ENCODE measurements at places on chromosomes 2 and 18.

DNA sequence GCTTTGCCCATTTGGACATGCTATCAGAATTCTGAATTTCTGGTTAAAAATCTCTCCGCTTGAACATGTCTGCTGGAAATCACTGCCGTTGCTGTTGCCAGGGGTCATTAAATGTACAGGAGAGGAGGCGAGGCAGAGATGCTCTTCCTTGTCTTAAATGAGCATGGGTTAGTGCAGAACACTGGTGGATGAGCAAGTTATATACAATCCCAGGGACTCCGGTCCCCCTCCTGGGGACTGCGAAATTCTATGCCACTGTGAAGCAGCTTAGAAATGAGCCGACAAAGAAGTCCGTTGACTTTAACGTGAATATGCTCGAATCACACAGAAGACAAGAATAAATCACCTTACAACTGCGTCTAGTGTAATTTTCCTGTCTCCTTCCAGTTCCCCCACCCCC is 95.1 kb upstream of the KLHL14 start:
- H3K27ac ChIP-seq = no peak overlapping the region
- H3K4me3 ChIP-seq = no peak overlapping the region
- DNase-seq = no peak
- no peaks in the 10 kb centered on the region for H3K36me3 ChIP-seq
- H3K4me1 ChIP-seq = no peaks in the 10 kb centered on the region

DNA sequence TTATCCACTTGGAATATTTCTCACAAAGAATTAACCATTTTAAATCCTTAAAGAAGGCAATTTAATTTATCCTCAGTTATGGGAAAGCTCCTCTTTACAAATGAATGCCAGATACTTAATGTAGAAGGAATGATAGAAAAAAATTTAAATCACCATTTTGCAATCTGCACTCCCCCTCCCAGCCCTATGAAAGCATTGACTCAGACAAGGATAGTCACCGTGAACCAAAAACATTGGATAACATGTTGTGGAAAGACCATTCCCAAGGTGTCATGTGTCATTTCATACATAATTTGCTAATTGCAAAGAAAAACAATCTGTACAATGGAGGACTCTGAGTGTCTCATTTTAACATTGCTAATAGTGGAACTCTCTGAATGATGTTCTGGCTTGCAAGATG is 421.0 kb downstream of the TXNL1 start:
- DNase-seq = no peak
- no peak overlapping the region for H3K4me3 ChIP-seq
- no peaks in the 10 kb centered on the region for H3K4me1 ChIP-seq
- no peak overlapping the region for H3K27ac ChIP-seq
- H3K27me3 ChIP-seq = no peaks in the 10 kb centered on the region

DNA sequence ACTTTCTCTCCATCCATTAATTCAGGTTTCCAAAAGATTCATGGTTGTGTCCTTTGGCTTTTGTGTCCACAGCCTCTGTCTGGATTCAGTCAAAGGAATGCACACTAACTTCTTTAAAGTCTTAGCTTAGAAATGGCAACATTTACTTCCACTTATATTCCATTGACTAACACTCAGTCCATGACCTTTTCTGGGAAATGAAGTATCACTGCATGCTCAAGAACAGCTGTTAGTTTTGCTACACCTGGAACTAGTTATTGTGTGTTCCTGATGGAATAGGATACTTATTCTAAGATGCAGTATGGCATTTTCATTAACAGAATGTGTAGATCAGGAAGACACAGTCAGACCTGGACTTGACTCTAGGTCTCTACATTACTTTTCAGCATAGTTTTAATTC is 88.8 kb downstream of the KYNU start:
- H3K4me3 ChIP-seq = no peak overlapping the region
- DNase-seq = no peak
- H3K4me1 ChIP-seq = no peaks in the 10 kb centered on the region
- no peaks in the 10 kb centered on the region for H3K36me3 ChIP-seq
- H3K27ac ChIP-seq = no peak overlapping the region

DNA sequence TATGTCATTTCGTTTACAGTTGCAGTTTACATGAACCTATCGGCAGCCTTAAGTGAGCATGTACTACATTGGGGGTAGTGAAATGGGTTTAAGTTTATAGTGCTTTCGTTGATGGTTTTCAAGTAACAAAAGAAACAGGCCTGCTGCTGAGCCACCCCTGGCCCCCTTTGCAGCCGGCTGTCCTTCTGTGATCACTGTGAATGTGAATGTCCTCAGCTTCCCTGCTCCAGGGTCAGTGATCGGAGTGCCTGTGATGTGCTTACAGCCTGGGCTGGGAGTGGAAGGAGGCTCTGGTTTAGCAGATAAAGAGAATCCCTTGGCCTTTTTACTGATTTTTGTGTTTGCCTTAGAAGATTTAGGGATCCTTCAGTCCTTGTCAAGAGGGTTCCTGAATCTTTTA is 154.2 kb downstream of the FAM210A start:
- H3K27ac ChIP-seq = no peak overlapping the region
- DNase-seq = no peak
- H3K27me3 ChIP-seq = no peaks in the 10 kb centered on the region

GRCh38 chr2:153519257-153519875 is 40.8 kb upstream of the RPRM start:
- peaks cover 5% of the 10 kb centered on the region for H3K27me3 ChIP-seq
- DNase-seq = peak; percentile 36
- no peak overlapping the region for H3K27ac ChIP-seq
- no peak overlapping the region for H3K4me3 ChIP-seq
- no peaks in the 10 kb centered on the region for H3K36me3 ChIP-seq

GRCh38 chr18:31255953-31256352 is 62.0 kb upstream of the DSG1 start:
- no peaks in the 10 kb centered on the region for H3K36me3 ChIP-seq
- H3K27me3 ChIP-seq = no peaks in the 10 kb centered on the region
- no peak overlapping the region for H3K27ac ChIP-seq
- no peaks in the 10 kb centered on the region for H3K4me1 ChIP-seq

DNA sequence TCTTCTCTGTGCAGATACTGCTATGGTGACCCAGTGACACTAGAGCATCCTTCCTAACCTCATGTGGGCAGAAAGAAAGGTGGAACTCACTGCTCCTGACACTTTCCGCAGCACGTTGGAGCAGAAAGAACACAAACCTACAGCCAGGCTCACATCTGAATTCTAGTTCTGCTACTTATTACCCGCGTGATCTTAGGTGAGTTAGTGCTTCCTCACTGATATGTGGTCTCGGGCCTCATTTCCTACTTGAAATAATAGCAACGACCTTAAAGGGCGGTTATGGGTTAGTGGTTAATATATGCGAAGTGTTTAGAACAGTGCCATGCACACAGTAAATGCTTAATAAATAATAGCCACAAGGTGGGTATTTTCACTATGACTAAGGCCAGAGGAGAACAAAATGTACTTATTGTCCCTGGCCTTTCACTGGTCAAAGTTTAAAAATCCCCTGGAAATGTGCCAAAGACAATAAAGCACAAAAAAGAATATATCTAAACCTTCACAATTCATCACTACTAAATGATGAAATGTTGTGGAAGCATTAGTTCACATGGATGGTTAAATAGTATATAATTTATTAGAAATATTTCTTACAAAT is 66.6 kb downstream of the MYOM1 start:
- no peak for DNase-seq
- no peak overlapping the region for H3K4me3 ChIP-seq
- peak overlapping the region; percentile 2 for H3K27ac ChIP-seq
- H3K36me3 ChIP-seq = no peaks in the 10 kb centered on the region
- H3K27me3 ChIP-seq = no peaks in the 10 kb centered on the region

- no peaks in the 10 kb centered on the region for H3K36me3 ChIP-seq
- no peak overlapping the region for H3K27ac ChIP-seq
- H3K27me3 ChIP-seq = no peaks in the 10 kb centered on the region
- no peak overlapping the region for H3K4me3 ChIP-seq
These were observed 64.6 kb downstream of the BMP10 start for GRCh38 chr2:68806511-68807109.

DNA sequence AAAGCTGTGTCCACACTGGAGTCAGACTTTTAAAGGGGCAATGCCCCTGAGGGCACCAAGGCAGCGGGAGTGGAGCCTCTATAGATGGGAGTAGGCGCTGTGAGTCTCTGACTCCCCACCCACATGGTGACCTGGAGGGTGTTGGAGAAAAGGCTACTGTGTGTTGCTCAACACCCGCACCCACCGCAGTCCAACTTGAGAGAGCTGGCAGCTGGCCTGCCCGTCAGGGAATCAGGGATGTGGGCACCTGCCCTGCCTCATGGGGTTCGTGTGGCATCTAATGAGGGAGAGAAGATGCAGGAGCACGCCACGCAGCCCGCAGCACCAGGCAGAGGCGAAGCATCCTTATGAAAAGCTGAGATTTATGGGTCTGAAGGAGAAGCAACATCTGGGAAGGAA is 84.2 kb downstream of the KLHL29 start:
- no peak for DNase-seq
- no peak overlapping the region for H3K27ac ChIP-seq
- H3K27me3 ChIP-seq = no peaks in the 10 kb centered on the region

DNA sequence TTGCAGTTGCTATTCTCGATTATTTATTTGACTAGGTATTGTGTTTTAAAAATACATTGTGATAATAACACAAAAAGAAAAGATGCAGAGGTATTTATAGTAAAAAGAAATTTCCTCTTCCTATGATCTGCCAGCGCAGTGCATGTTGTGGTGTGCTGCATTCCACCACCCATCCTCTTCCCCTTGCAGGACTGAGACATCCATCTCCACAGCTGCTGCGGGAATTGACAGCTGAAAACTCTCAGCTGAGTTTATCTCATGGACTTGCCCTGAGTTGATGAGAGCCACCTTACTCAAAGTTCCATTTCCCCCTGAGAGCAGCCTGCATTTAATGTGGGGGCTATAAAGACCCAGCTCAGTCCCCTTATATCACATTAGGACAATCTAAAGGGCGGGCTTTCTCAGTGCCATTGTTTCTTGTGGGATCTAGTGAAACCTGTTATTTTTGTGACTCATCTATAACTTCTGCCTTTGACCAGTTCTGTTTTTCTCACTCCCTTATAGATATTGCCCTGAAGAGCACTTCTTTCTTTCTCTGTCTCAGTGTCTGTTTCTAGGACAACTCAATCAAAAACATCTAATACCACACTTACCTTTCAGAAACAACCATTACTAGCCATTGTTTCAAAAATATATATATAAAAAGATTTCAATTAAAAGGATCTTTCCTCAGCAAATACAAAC is 698.5 kb downstream of the NR4A2 start:
- no peak for DNase-seq
- no peaks in the 10 kb centered on the region for H3K36me3 ChIP-seq
- no peak overlapping the region for H3K4me3 ChIP-seq
- no peak overlapping the region for H3K27ac ChIP-seq
- H3K4me1 ChIP-seq = no peaks in the 10 kb centered on the region

- no peak overlapping the region for H3K4me3 ChIP-seq
- H3K36me3 ChIP-seq = no peaks in the 10 kb centered on the region
- no peaks in the 10 kb centered on the region for H3K27me3 ChIP-seq
- DNase-seq = peak; percentile 53
These were observed 1898.8 kb upstream of the PIK3C3 start for GRCh38 chr18:40056079-40056692.

GRCh38 chr2:236496340-236496739 is 73.3 kb upstream of the ACKR3 start:
- H3K4me3 ChIP-seq = no peak overlapping the region
- H3K4me1 ChIP-seq = no peaks in the 10 kb centered on the region
- H3K36me3 ChIP-seq = no peaks in the 10 kb centered on the region

- H3K36me3 ChIP-seq = no peaks in the 10 kb centered on the region
- H3K4me1 ChIP-seq = peaks cover 4% of the 10 kb centered on the region
- no peak overlapping the region for H3K27ac ChIP-seq
- no peak for DNase-seq
- H3K4me3 ChIP-seq = no peak overlapping the region
These were observed 278.3 kb downstream of the TNS1 start for GRCh38 chr2:217724471-217724870.

DNA sequence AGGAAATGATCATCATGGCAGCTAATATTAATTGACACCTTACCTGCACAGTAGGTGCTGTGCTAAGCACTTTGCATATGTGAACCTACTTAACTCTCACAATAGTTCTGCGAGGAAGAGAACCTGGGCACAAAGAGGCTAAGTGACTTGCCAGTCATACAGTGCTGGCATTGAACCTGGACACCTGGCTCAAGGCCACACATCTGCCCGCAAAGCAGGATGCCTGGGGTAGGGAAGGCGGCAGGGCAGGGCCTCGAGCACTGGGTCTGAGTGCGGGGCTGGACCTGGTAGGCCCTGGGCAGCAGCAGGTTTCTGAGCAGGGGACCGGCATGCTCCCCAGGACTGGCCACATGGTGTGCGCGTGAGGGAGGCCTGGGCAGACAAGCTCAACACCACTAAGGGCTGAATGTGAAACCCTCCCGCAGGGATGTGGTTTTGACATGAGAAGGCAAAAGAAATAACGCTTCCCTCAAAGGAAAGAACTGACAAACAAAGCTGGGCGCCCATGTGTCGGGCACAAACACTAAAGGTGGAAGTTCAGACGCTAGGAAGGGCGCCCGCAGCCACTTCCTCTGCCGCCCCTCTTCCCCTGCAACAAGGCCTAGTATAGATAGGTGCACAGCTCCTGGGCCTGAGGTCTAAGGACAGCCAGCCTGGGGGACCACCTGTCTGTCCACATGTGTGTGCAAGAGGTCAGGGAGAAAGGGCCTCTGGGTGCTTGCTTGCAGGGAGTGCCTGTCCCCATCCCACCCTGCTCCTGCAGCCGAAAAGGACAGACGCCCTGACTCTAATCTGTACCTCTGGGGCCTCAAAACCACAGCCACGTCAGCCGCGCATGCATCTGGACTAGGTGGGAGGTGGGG is 92.5 kb downstream of the ZFP36L2 start:
- peaks cover 37% of the 10 kb centered on the region for H3K4me1 ChIP-seq
- no peak overlapping the region for H3K27ac ChIP-seq
- DNase-seq = no peak
- H3K36me3 ChIP-seq = no peaks in the 10 kb centered on the region
- no peaks in the 10 kb centered on the region for H3K27me3 ChIP-seq

DNA sequence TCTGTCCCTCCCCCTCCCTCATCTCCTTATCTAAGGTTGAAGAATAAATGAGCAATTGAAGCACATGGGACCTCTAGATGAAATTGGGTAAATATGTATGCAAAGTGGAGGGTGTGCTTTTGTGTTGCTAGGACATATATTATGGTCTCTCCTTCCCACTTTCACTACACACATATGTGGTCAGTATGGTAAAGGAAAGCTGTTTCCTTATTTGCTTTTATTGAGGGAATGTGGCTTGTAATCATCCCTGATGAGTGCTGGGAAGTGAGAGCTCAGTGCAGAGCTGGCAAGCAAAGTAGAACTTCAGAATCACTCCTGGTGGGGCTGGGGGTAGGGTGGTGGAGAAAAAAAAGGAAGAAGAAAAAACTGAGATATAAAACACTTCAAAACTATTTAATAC is 189.9 kb upstream of the ATP5MC3 start:
- H3K4me3 ChIP-seq = no peak overlapping the region
- H3K27ac ChIP-seq = no peak overlapping the region
- no peak for DNase-seq
- no peaks in the 10 kb centered on the region for H3K36me3 ChIP-seq
- H3K27me3 ChIP-seq = peaks cover 8% of the 10 kb centered on the region

Data from psoas muscle (tissue), 8 donors.